Stomach (tissue), 19 donors: ENCODE measurements at places on chromosomes 5 and 9. TPM values are rescaled to one million over a fixed set of nuclear protein-coding genes. Genes with fewer than 3 reads are reported as not detected.

The PCA3 gene
- not detected for total RNA-seq

- H3K4me1 ChIP-seq, result peaks cover 21% of the 10 kb centered on the region
- no peak overlapping the region for H3K27ac ChIP-seq
- H3K4me3 ChIP-seq, result peak overlapping the region; percentile 43
- H3K27me3 ChIP-seq, result peaks cover 94% of the 10 kb centered on the region
- no peaks in the 10 kb centered on the region for H3K36me3 ChIP-seq
Observed at GRCh38 chr5:1444361-1445189, 665 bp downstream of the SLC6A3 start.

The EPB41L4B gene
- total RNA-seq, result 26.1 TPM

GRCh38 chr9:75937521-75938258, 47.2 kb downstream of the PCSK5 start:
- no peaks in the 10 kb centered on the region for H3K27me3 ChIP-seq
- no peak overlapping the region for H3K4me3 ChIP-seq
- DNase-seq, result no peak
- H3K4me1 ChIP-seq, result no peaks in the 10 kb centered on the region
- no peak overlapping the region for H3K27ac ChIP-seq
- no peaks in the 10 kb centered on the region for H3K36me3 ChIP-seq

GRCh38 chr9:35660966-35661415, 2.9 kb downstream of the CCDC107 start:
- no peaks in the 10 kb centered on the region for H3K27me3 ChIP-seq
- H3K27ac ChIP-seq, result peak overlapping the region; percentile 99
- no peak overlapping the region for H3K4me3 ChIP-seq
- H3K4me1 ChIP-seq, result peaks cover 84% of the 10 kb centered on the region

The IL17B gene
- 31.0 TPM for total RNA-seq

The PCDHGA4 gene
- total RNA-seq, result 0.29 TPM

The AK3 gene
- total RNA-seq, result 68.3 TPM

- H3K4me3 ChIP-seq, result peak overlapping the region; percentile 63
- H3K27me3 ChIP-seq, result peaks cover 45% of the 10 kb centered on the region
- DNase-seq, result no peak
Observed at GRCh38 chr5:141477815-141478214, 2.0 kb downstream of the PCDHGC3 start.

- H3K4me1 ChIP-seq, result peaks cover 10% of the 10 kb centered on the region
- H3K27me3 ChIP-seq, result no peaks in the 10 kb centered on the region
- no peak for DNase-seq
- no peak overlapping the region for H3K27ac ChIP-seq
Observed at GRCh38 chr9:34956648-34957047, 1.4 kb upstream of the PHF24 start.

DNA sequence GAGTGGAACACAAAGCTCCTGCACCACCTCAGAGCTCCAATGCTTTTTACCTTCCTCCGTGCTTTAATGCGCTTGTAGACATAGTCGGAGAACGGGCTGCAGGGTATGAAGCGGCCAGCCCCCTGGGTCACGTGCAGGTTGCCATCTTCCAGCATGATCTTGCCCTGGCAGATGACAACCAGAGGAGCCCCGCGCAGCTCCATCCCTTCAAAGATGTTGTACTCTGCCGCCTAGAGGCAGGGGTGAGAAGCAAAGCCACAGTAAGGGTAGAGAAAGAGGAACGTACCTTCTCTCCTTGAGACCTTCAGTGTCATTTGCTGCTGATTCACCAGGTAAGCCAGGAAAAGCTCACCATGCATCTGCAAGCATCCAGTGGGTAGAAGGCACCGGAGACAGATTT, 112.3 kb downstream of the DPYSL3 start:
- H3K4me1 ChIP-seq, result no peaks in the 10 kb centered on the region
- no peak overlapping the region for H3K27ac ChIP-seq
- no peaks in the 10 kb centered on the region for H3K27me3 ChIP-seq
- no peak for DNase-seq

GRCh38 chr5:5755888-5756287, 333.4 kb downstream of the ICE1 start:
- no peaks in the 10 kb centered on the region for H3K4me1 ChIP-seq
- no peak overlapping the region for H3K27ac ChIP-seq
- no peaks in the 10 kb centered on the region for H3K27me3 ChIP-seq
- no peak overlapping the region for H3K4me3 ChIP-seq

GRCh38 chr9:93945400-93946337, 9.5 kb downstream of the BARX1 start:
- no peaks in the 10 kb centered on the region for H3K27me3 ChIP-seq
- H3K27ac ChIP-seq, result peak overlapping the region; percentile 71
- H3K4me1 ChIP-seq, result peaks cover 54% of the 10 kb centered on the region
- peak; percentile 62 for DNase-seq
- no peaks in the 10 kb centered on the region for H3K36me3 ChIP-seq

- no peaks in the 10 kb centered on the region for H3K27me3 ChIP-seq
- no peak within 1 kb of the TSS for H3K4me3 ChIP-seq
- H3K36me3 ChIP-seq, result no peaks in the 10 kb centered on the region
- H3K4me1 ChIP-seq, result peaks cover 6% of the 10 kb centered on the region
- DNase-seq, result peak; percentile 45
Observed at GRCh38 chr9:110668570-110669167, at the start of gene MUSK. MUSK (plus strand) TSS chr9:110668791; CDS start chr9:110668905, 114 bp downstream.

GRCh38 chr9:9102295-9102694, 1302.7 kb upstream of the DMAC1 start:
- DNase-seq, result no peak
- H3K4me1 ChIP-seq, result no peaks in the 10 kb centered on the region
- no peaks in the 10 kb centered on the region for H3K27me3 ChIP-seq
- H3K4me3 ChIP-seq, result no peak overlapping the region
- no peak overlapping the region for H3K27ac ChIP-seq

DNA sequence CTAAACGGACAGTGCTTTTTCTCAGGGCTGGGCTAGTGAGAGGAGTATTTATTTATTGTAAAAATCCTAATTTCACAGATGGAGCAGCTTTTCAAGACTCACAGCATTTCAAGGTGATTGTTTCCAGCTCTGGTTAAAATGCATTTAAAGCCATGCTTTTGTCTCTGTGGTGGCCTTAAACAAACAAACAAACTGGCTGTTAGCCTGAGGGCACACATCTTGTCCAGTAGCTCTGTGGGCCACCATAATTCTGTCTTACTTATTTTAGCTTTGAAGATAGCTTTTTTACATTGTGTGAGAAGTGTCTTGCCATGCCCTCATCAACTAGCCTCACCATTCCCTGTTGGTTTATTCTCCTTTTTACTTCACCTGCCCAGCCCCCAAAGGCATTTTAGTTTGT, 218.2 kb downstream of the PSAT1 start:
- H3K27me3 ChIP-seq, result no peaks in the 10 kb centered on the region
- no peaks in the 10 kb centered on the region for H3K4me1 ChIP-seq
- no peaks in the 10 kb centered on the region for H3K36me3 ChIP-seq
- H3K27ac ChIP-seq, result no peak overlapping the region
- no peak for DNase-seq

- no peaks in the 10 kb centered on the region for H3K36me3 ChIP-seq
- H3K4me1 ChIP-seq, result no peaks in the 10 kb centered on the region
- no peak for DNase-seq
- H3K4me3 ChIP-seq, result no peak overlapping the region
- no peak overlapping the region for H3K27ac ChIP-seq
- no peaks in the 10 kb centered on the region for H3K27me3 ChIP-seq
Observed at GRCh38 chr9:76221423-76221822, 172.8 kb downstream of the RFK start.

The LIX1 gene
- total RNA-seq, result 1.8 TPM

The PCDHB3 gene
- total RNA-seq, result 3.7 TPM

GRCh38 chr9:72462340-72462739, 59.1 kb upstream of the TMC1 start:
- no peaks in the 10 kb centered on the region for H3K27me3 ChIP-seq
- no peak for DNase-seq
- H3K4me3 ChIP-seq, result no peak overlapping the region
- H3K36me3 ChIP-seq, result no peaks in the 10 kb centered on the region
- no peak overlapping the region for H3K27ac ChIP-seq

- no peak for DNase-seq
- H3K4me1 ChIP-seq, result no peaks in the 10 kb centered on the region
- no peak overlapping the region for H3K27ac ChIP-seq
- H3K4me3 ChIP-seq, result no peak overlapping the region
- H3K36me3 ChIP-seq, result no peaks in the 10 kb centered on the region
Observed at GRCh38 chr9:87812375-87813118, 70.1 kb upstream of the SPATA31E1 start.

DNA sequence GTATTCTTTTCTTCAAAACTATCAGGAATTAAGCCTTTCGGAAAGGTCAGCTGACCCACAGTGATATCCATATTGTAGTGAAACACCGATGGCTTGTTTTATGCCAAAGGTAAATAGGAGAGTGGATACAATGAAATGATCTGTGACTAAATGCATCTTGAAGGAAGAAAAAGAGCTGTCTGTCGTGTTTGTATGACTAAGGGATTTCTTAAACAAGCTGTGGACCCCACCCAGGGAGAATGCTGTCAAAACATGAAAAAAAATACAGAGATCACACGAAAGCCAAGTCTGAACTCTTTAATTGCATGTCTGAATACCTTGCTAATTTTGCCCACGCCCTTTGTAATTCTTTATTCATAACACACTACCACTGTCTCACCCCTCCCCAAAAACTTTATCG, 286.4 kb upstream of the WWC1 start:
- H3K36me3 ChIP-seq, result no peaks in the 10 kb centered on the region
- no peaks in the 10 kb centered on the region for H3K27me3 ChIP-seq
- H3K4me1 ChIP-seq, result no peaks in the 10 kb centered on the region
- DNase-seq, result no peak

DNA sequence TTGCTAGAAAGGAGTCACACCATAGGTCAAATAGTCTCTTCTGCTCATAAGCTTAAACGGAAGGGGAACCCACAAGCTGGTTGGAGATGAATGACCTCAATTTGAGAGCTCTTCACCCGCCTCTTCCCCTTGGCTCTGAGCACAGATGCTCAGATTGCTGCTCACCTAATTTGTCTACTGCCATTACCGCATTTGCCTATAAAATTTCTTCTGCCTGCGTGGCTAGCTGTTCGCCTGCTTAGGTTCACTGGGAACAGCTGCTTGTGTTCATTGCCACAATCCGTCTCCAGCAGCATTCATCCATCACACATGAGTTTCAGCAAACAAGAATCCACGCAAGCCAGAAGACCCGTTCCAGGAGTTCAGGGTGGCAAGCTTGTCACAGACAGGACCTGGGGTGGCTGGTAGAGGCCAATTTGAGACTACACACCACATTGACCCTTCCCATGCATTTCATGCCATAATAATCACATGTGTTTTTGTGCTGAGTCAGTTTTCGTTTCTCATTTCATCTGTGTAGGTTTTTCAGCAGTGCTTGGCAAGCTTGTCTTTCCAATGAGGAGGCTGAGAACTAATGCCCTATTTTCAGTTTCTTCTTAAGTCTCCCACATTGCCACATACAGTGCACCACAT, 50.2 kb upstream of the DNAH5 start:
- H3K4me1 ChIP-seq, result no peaks in the 10 kb centered on the region
- H3K4me3 ChIP-seq, result no peak overlapping the region
- no peak overlapping the region for H3K27ac ChIP-seq
- H3K27me3 ChIP-seq, result no peaks in the 10 kb centered on the region
- peak; percentile 34 for DNase-seq
- no peaks in the 10 kb centered on the region for H3K36me3 ChIP-seq

The AK8 gene
- total RNA-seq, result not detected

GRCh38 chr5:128546658-128547281, 8.7 kb upstream of the FBN2 start:
- H3K36me3 ChIP-seq, result no peaks in the 10 kb centered on the region
- DNase-seq, result no peak
- no peak overlapping the region for H3K4me3 ChIP-seq
- no peak overlapping the region for H3K27ac ChIP-seq

The FGF10 gene
- 27.2 TPM for total RNA-seq

DNA sequence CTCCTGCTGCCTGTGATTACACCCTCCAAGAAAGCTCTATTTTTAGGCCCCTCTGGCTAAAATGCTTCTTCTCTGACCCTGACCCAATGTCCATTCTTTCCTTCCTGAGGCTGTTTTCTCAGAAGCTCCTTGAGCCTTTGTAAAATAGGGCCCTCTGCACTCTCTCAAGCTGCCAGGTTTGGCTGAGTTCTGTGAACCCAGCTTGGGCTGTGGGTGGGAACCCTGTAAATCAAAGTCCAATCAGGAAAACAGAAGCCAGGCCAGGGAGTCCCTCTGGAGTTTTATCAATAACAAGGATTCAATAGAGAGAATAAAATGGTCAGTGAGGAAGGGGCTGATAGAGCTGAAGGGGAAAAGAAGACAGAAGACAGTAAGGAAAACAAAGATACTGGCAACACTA, 43.7 kb upstream of the ERCC6L2 start:
- no peaks in the 10 kb centered on the region for H3K27me3 ChIP-seq
- H3K27ac ChIP-seq, result peak overlapping the region; percentile 59
- H3K36me3 ChIP-seq, result no peaks in the 10 kb centered on the region
- DNase-seq, result peak; percentile 15
- no peak overlapping the region for H3K4me3 ChIP-seq

GRCh38 chr5:82601077-82601476, 322.9 kb upstream of the RPS23 start:
- H3K4me3 ChIP-seq, result no peak overlapping the region
- DNase-seq, result peak; percentile 24
- H3K36me3 ChIP-seq, result no peaks in the 10 kb centered on the region
- H3K27ac ChIP-seq, result no peak overlapping the region
- no peaks in the 10 kb centered on the region for H3K27me3 ChIP-seq

GRCh38 chr5:177302354-177303110, 987 bp downstream of the RAB24 start:
- no peak for DNase-seq
- peaks cover 63% of the 10 kb centered on the region for H3K4me1 ChIP-seq
- no peak overlapping the region for H3K27ac ChIP-seq
- peaks cover 21% of the 10 kb centered on the region for H3K36me3 ChIP-seq
- H3K4me3 ChIP-seq, result peak overlapping the region; percentile 88

GRCh38 chr5:176664886-176665285, 17.6 kb downstream of the TSPAN17 start:
- no peaks in the 10 kb centered on the region for H3K36me3 ChIP-seq
- no peak overlapping the region for H3K4me3 ChIP-seq
- no peak for DNase-seq
- H3K27me3 ChIP-seq, result no peaks in the 10 kb centered on the region
- peaks cover 7% of the 10 kb centered on the region for H3K4me1 ChIP-seq

- no peak overlapping the region for H3K27ac ChIP-seq
- H3K4me1 ChIP-seq, result no peaks in the 10 kb centered on the region
- no peaks in the 10 kb centered on the region for H3K36me3 ChIP-seq
- H3K4me3 ChIP-seq, result no peak overlapping the region
- DNase-seq, result no peak
Observed at GRCh38 chr5:166436872-166437271, 1854.6 kb upstream of the WWC1 start.

GRCh38 chr9:129803676-129804060, 684 bp downstream of the TOR1B start:
- H3K27ac ChIP-seq, result peak overlapping the region; percentile 91
- no peak for DNase-seq
- H3K4me3 ChIP-seq, result peak overlapping the region; percentile 99
- H3K27me3 ChIP-seq, result no peaks in the 10 kb centered on the region
- H3K4me1 ChIP-seq, result peaks cover 9% of the 10 kb centered on the region

GRCh38 chr5:6615034-6615815, 17.6 kb downstream of the NSUN2 start:
- no peaks in the 10 kb centered on the region for H3K4me1 ChIP-seq
- H3K4me3 ChIP-seq, result no peak overlapping the region
- no peak overlapping the region for H3K27ac ChIP-seq
- H3K27me3 ChIP-seq, result no peaks in the 10 kb centered on the region
- DNase-seq, result no peak

The FYB1 gene
- 3.5 TPM for total RNA-seq
